ENCODE measurements at places on chromosomes 16 and 17.

DNA sequence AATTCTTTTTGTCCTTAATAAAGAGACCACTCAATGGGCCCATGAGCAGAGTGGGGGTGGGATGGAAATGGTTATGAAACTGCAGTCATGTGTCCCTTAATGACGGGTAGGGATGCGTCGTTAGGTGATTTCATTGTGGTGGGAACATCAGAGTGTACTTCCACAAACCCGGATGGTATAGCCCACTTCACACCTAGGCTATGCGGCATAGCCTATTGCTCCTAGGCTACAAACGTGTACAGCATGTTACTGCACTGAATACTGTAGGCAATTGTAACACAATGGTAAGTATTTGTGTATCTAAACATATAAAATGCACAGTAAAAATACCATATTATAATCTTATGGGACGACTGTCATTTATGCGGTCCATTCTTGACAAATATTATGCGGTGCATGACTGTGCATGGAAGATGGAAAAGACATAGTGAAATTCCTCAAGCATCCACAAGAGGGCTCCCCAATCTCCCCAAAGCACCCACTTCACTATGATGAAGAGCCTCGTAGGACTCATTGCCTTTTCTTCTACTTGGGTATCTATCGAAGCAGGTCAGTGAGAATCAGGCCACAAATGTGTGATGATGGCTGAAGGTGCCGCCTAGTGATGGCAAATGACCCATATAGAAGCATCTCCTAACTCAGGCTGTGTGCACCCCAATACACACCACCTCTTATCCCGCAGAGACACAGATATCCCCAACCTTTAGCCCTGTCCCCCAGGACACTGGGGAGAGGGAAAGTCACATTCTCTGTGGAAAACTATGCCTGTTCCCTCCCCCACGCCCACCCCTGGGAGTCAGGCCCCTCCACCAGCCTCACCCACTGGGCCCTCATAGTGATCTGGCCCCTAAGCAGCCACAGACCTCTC lies 43.5 kb downstream of the TBX21 start:
- peak; percentile 33 for DNase-seq

GRCh38 chr16:78690510-78690909 lies 591.1 kb downstream of the WWOX start:
- DNase-seq: no peak

- DNase-seq: no peak
These were observed 130.4 kb downstream of the TANC2 start for GRCh38 chr17:63096426-63096825.

- no peak for DNase-seq
These were observed 1376.4 kb downstream of the CDH11 start for GRCh38 chr16:63745456-63745855.

- DNase-seq: no peak
These were observed 272.4 kb upstream of the CDH11 start for GRCh38 chr16:65394281-65394680.

GRCh38 chr17:73952082-73952479 lies 251.4 kb upstream of the RPL38 start:
- DNase-seq: no peak

GRCh38 chr17:64406321-64407200 lies 15.9 kb upstream of the PECAM1 start:
- DNase-seq: no peak

- no peak for DNase-seq
These were observed 118.6 kb downstream of the TANGO6 start for GRCh38 chr16:68961778-68962402.

- DNase-seq: no peak
These were observed 51.3 kb downstream of the EPN2 start for GRCh38 chr17:19288453-19288852.

GRCh38 chr17:77546772-77547241 lies 406.0 kb downstream of the SEC14L1 start:
- DNase-seq: no peak

GRCh38 chr16:77660311-77660710 lies 62.0 kb upstream of the NUDT7 start:
- no peak for DNase-seq

- DNase-seq: no peak
These were observed 116.5 kb downstream of the BANP start for GRCh38 chr16:88067530-88068411.

GRCh38 chr17:59634632-59635541 lies 15.2 kb downstream of the CLTC start:
- no peak for DNase-seq

DNA sequence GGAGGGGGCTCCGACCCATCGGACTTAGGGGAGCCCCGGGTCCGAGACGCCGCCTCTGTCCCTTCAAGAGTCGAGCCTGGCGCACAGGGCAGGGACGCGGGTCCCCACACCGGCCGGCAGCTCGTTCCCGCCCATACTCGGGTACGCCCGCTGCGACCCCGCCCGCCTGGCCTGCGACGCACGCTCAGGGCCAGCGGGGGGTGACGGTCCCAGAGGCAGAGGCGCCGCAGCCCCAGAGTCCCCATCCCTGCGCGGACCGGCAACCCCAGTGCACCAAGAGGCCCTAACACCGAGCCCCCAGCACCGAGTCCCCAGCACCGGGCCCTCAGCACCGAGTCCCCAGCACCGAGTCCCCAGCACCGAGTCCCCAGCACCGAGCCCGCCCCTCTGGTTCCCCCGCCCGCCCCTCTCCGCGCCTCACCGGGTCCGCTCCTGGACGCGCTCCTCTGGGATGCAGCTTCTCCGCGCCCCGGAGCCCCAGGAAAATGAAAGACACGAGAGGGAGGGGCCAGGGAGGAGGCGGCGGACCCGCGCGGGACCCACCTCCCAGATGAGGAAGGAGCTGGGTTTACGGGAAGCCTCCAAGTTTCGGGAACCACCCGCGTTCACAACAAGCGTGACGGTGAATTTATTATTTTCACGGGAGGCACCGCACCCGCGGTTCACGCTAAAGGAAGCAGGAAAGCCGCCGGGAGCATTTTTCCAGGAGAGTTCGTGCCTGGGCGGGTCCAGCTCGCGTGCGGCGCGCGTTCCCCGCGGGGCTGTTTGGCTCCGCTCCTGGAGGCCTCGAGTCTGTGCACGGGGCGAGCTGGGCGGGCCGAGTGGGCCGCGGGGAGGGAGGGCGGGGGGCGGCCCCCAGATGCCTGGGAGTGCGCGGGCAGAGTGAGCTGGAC lies at the start of gene SECTM1:
TSS of gene SECTM1 (minus strand) at position 488 of the 893 bp plus-strand sequence. CDS start 6,526 bp downstream, outside the sequence.
- DNase-seq: no peak

GRCh38 chr16:24776501-24777220 lies 47.2 kb downstream of the TNRC6A start:
- no peak for DNase-seq

DNA sequence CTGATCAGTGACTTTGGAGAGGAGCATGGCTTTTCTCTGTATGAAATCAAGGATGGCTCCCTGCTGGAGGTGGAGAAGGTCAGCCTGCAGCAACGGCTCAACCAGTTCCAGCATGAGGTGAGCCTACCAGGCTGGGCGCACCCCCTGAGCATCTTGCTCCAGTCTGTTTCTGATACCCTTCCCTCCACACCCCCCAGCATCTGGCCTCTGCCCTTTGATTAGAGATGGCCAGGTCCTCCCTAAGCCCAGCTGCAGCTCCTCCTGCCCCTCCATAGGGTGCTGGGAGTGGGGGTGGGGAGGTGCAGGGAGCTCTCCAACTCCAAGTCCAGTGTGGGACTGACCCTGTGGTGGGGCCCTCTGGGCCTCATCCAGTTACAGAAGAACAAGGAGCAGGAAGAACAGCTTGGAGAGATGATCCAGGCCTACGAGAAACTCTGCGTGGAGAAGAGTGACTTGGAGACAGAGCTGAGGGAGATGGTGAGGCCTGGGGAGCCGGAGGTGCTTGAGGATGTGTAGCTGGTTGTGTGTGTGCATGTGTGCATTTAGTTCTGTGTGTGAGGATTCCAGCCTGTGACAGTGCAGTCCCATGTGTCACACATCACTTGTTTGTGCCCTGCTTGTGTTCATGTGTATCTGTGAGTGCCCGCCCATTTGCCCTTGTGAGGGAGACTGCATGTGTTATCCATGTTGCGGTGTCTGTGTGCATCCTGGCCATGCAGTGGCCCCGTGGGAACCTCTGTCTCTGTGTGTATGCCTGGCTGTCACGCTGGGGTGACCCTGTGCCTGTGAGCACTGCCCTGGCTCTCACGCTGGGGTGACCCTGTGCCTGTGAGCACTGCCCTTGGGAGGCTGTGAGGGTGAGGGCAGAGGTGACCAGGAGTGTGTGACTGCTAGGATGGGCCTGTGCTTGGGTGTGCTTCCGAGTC lies 3.0 kb downstream of the TBKBP1 start:
- DNase-seq: no peak

DNA sequence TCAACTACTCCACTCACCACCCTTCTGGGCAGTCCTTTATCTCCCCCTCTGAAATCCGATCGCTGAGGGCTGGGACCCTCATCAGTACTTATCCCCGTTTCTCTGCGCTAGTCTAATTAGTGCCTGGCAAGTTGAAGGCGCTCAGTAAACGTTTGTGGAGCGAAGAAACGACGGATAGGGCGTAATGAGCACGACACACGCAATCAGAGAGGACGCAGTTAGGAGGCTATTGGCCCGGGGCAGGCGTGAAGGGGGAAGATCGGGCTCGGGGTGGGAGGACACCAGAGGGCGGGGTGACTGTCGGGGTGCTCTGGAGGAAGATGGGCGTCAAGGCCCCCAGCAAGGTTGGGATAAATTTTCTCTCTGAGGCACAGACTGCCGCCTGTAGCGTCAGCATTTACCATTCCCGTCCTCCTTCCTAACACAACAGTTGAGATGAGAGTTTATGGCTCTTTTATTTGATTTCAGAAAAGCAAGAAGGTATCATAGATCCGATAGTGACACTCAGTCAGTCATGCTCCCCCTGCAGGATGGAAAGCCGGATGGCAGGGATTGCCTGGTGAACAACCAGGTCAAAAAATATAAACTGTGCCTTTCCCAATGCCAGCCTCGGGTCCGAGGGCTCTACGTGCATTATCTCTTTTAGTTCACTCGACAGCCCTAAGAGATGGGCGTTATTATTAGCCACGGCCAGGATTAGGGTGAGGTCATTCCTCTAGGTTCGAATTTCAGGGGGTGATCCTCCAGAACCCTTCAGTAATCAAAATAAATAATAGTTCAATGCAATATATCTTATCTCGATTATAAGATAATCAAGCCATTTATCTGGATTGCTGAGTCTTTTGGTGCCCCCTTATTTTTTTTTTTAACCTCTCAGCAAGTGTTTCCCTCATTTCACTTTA lies 9.5 kb upstream of the ARL4D start:
- DNase-seq: peak; percentile 63

GRCh38 chr16:30149250-30149930 lies 26.4 kb upstream of the MAPK3 start:
- no peak for DNase-seq

DNA sequence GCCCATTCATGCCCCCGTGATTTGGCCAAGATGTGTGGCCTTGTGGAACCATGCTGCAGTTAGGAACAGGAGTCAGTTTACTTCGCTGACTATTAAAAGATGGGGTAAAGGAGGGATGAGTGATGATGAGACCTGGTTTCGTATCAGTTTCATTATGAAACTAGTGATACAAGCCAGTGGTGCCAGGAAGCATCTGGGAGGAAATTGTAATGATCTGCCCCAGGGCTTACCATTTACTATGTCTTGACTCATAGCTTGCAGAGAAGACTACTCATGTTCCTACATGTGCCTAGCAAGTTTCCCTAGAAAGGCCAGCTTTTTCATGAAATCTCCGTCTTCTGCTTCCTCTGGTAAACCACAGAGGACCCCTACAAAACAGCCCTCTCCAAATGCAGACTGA lies 23.2 kb downstream of the CDH3 start:
- DNase-seq: no peak

- no peak for DNase-seq
These were observed 2.8 kb upstream of the SPATA2L start for GRCh38 chr16:89704281-89704680.

DNA sequence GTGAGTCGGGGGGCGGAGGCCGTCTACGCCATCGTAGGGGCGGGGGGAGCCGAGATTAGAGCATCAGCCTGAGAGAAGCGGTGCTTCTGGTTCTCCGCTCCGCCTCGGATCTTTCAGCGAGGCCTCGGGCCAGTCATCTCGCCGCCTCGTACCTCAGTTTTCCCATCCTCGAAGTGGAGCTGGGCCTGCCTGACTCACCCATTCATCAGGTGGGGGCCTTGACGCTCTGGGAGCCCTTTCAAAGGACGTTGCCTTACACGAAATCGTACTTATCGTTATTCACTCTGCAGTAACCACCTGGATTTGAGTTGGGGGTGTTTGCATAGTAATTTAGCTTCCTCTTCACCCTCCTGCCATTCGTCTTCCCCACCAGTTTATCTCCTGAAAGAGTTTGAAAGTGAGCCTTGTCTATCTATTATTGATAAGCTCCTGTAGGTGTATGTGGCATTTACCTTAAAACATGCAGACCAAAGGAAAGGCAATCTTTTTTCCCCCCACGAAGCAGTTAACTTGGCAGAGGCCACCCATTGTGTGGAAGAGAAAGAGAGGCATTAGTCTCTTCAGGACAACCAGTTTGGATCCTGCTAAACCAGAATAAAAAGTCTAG lies 674 bp downstream of the TAF15 start:
- DNase-seq: no peak

- no peak for DNase-seq
These were observed 10.1 kb downstream of the COPZ2 start for GRCh38 chr17:48027322-48027981.

- DNase-seq: no peak
These were observed 351.2 kb downstream of the SEC14L1 start for GRCh38 chr17:77491921-77492445.

GRCh38 chr17:56136301-56136700 lies 17.0 kb upstream of the ANKFN1 start:
- no peak for DNase-seq

- no peak for DNase-seq
These were observed 11.3 kb downstream of the WWP2 start for GRCh38 chr16:69773260-69773947.

DNA sequence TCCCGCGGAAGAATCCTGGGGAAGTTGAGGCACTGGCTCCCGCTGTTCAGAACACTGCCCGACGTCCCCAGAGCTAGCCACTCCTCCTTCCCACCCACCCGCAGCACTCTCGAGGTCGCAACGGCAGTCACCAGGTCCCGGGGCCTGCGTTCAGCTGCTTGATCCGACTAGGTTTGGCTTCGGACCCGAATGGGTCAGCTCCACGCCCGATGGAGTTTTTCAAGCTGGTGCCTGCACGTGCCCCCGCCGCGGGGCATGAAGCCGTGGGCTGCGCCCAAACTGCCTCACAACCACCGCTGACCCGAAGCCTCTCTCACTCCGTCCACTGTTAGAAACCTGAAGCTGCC lies 12.4 kb upstream of the ODF4 start:
- no peak for DNase-seq

DNA sequence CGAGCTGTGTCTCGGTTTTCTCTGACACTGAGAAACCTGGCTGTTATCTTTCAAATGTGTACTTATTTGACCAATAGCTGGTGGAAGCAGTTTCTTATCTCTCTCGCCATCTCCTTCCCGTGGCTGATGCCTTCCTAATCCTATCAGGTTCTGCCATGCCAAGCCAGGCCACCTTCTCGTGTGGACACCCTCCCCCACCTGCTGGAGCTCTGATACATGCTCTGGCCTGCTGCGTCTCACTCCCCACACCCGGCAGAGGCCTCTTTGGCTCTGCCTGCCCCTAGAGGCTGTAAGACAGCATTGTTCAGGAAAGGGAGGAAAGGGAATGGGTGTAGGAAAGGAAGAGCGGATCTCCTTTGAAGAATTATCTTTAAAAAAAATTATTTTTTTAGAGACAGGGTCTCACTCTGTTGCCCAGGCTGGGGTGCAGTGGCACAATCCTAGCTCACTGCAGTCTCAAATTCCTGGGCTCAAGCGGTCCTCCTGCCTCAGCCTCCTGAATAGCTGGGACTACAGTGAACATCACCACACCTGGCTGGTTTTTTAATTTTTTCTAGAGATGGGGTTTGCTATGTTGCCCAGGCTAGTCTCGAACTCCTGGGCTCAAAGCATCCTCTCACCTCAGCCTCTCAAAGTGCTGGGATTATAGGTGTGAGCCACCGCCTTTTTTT lies 7.5 kb upstream of the ARMC5 start:
- no peak for DNase-seq

All from activated CD4-positive, alpha-beta T cell treated with anti-CD3 and anti-CD28 coated beads for 24 hours (primary cell).